ENCODE measurements at places on chromosomes 1 and 21. TPM values are rescaled to one million over a fixed set of nuclear protein-coding genes. Genes with fewer than 3 reads are reported as not detected.
A peak's percentile ranks its signal among the peaks of the same experiment; 100 is the strongest.

GRCh38 chr1:93888900-93889299 lies 9.9 kb upstream of the DNTTIP2 start:
- peak; percentile 69 for DNase-seq

- DNase-seq: no peak
Observed at GRCh38 chr1:24085546-24085945, 26.4 kb downstream of the MYOM3 start.

GRCh38 chr1:2151252-2151651 lies 43.3 kb downstream of the FAAP20 start:
- DNase-seq: no peak

DNA sequence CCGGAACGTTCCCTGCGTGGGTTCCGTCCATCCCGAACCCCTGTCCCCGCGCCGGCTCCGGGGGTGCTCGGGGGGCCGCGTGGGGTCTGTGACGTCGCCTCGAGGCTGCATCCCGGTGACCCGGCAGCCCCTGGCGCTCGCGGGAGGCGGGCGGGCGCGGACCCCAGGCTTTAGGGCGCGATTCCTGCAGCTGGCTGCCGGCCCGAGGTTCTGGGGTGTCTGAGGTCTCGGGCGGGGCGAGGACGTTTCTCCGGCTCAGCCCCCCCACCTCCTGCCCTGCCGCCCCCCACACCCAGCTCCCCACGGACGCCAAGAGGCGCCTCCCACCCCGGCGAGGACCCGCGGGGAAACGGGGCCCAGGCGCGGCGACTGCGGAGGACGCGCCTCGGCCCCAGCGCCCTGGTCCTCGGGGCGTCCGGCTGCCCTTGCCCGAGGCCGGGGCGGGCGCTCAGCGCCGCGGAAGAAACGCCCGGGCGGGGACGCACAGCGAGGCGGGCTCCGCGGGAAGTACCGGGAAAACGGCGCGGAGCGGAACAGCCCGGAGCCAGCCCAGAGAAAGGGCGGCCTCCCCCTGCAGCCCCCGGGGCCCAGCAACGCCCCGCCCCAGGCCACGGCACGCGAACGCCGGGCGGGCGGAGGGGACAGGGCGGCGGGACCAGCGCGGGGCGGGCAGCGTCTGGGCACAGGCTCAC lies 1.3 kb upstream of the PCBP3 start:
- no peak for DNase-seq

GRCh38 chr1:19204446-19205266 lies 5.4 kb downstream of the UBR4 start:
- no peak for DNase-seq

DNA sequence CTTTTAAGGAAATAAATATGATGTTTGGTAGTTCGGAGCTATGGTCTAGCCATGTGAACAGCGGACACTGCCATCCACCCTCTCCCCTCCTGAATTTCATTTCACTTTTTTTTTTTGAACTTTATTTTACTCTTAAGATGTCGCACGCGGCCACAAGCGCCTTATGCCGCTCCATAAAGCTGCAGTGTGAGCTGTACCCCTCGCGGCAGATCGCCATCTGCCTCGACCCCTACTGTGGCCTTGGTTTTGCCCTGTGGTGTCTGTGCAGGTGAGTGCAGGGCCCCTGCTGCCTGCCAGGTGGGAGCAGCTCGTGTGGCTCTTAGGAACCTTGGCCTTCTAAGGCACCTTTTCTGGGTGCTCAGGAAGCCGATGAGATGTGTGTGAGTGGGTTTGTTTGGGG lies 48.1 kb downstream of the S100B start:
- DNase-seq: no peak

DNA sequence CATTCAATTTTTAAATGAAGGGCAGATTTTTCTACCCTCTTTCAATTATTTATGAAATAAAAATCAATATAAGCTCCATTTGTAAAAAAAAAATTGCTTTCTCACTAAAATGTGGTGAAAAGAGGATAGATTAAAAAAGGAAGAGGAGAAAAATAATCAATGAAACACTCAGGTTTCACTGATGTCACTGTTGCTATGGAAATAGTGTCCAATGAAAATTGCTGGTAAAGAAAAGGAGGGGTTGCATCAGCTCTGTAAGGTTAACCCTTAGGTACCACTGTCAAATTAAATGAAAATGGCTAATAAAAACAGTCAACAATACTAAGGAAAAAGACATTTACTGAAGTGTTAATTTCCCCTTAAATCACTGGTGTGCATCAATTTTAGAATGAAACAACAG lies 91.6 kb upstream of the TTC39A start:
- no peak for DNase-seq

DNA sequence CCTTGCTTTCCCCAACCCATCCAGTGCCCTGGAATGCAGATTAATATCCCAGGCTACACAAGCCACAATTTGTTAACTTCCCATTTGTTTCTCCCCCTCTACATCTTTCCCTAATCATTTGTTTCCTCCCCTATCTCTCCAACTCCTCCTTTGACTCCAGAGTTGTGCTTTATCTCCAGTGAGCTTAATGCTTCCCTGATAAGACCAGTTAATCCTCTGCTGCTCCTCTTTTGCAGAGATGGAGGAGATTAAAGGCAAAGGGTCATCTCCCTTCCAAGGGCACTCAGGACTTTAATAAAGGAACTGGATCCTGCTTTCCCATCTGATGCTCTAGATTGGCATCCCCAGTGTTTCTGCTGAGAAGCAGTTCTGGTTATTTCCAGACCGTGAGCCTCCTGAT lies 7.1 kb downstream of the FAM78B start:
- DNase-seq: no peak

GRCh38 chr1:163770265-163770664 lies 448.5 kb downstream of the NUF2 start:
- DNase-seq: no peak

DNA sequence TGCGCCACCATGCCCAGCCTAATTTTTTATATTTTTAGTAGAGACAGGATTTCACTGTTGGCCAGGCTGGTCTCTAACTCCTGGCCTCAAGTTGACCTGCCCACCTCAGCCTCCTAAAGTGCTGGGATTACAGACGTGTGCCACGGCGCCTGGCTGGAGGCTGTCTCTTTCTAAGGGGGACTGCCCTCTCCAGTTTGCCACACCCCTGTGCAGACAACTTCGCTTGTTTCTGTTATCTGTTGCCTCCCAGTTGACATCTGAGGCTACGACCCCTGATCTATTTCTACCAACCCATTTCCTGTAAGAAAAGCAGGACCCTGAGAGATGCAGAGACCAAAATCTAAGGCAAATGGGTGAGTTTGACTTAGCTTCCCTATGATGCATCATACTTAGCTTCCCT lies 24.0 kb upstream of the VASH2 start:
- DNase-seq: no peak

DNA sequence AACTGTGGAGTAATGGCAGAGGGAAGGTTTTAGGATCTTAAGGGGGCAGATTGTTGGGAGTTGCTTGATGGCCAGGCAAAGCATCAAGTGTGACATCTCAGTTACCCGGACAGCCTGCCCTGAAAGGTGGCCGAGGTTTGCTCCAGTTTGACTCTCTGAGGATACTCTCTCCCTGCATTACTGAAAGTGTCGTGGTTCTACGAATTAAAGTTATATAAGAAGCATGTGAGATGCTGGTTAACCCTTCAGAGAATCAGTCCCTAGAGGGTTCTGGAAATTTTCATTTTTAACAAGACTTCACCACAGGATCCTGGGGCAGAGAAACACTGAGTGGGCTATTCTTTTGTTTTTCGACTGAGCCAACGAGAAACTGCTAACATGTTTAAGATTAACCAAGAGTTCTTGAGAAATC lies 689 bp upstream of the ZNF644 start:
- DNase-seq: no peak

DNA sequence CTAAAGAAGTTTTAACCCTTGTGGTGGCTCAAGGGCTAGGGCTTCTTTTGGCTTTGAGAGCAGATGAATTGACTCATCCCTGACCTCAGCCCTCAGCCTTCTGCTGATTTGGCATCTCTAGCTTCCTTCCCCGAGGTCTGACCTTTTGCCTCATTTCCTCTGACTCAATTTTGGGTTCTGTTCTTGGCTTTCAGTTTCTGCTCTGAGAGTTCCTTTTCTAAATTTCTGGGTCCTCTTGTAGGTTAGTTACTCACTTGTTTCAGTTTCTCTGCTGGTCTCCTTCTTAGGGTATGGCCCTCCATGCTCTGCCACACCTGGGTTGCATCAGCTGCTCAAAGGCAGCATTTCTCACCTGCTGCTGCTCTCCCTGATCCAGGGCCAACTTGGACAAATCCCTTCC lies 19.4 kb downstream of the PDE4B start:
- no peak for DNase-seq

DNA sequence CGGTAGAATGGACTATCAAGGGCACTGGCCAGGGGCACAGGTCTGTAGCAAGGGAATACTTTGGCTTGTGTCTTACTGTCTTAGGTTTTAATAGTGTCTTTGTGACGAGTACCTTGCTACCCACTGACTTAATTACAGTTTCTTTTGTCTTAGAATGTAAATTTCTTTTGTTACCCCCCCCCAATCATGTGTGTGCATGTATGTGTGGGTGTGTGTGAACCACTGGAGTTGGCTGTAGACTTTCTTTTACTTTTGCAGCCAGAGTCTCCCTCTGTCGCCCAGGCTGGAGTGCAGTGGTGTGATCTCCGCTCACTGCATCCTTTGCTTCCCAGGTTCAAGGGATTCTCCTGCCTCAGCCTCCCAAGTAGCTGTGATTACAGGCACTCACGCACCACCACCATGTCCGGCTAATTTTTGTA lies 61.8 kb upstream of the CLDN14 start:
- DNase-seq: no peak

GRCh38 chr21:32544697-32545096 lies 40.6 kb downstream of the TCP10L start:
- DNase-seq: no peak

GRCh38 chr1:213573648-213574009 lies 414.1 kb upstream of the PROX1 start:
- DNase-seq: no peak

DNA sequence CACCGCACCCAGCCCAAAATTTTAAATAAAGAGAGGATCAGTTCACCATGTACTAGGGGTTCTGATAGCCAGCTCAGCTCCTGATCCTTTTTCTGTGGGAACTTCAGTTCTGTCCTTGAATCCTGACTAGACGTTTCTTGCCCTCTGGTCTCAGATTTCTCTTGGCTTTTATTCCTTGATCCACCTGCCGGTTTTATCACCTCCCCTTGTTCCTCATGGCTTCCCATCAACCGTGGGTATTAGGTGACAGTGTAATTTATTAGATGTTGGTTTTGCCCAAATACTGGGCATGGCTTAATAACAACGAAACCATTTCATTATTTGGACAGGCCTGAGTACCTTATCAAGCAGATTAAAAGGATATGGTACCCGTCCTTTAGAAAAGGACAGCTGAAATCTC lies 22.5 kb downstream of the SLC45A1 start:
- no peak for DNase-seq

DNA sequence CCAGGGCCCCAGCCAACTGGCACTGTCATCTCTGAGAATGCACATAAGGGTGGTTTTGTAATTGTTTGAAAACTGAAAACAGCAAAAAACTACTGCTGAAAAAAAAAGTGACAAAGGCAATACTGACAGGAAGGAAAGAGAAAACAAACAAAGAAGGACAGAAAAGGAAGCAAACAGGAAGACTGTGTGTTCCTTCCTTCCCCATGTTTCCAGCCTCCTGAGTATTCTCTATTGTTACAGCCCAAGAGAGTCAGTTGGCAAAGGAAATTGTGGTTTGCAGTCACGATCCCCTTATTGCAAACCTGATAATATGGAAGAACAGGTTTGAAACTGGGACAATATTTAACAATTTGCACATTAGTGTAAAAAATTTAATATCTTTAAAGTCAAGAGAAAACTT lies 1177.6 kb downstream of the PLA2G4A start:
- DNase-seq: no peak

DNA sequence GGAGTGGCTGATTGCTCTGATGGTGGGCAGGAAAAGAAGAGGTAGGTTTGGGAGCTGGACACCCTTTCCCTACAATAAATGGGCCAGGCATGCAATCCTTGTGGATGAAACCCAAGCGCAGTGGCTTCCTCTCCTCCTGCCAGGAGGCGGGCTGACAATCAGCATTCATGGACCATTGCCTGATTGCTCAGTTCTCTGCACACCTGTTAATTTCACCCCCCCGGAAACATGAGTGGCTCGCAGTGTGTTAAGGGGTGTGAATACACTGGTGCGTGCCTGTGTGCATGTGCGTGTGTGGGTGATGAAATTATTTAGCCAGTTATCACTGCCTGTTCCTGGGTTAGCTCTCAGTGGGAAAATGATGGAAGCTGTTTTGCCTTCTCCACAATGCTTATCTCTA lies 310.7 kb downstream of the PCP4 start:
- no peak for DNase-seq

GRCh38 chr21:21156957-21157356 lies 158.7 kb downstream of the NCAM2 start:
- DNase-seq: no peak

GRCh38 chr1:158101927-158102326 lies 78.8 kb upstream of the CD1D start:
- DNase-seq: no peak

DNA sequence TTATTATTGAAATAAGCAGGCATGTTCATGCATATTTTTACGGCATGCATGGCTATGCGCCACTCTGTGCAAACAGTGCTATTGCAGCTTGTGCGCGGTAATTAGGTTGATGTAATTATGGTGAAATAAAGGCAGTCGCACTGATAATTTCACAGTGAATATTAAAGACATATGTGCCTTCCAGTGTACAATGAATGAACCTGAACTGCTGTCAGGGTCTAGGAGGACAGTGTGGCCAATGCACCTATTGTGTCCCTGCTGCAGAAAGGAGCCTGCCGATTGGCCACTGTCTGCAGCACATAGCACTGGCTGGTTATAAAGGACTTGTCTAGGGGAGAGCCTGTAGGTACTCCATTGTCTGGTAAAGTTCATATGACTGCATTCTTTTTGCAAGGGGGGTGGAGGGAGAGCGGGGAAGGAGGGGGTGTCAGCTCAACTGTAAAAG lies 340.4 kb downstream of the USP25 start:
- no peak for DNase-seq

ADCY10 gene
- total RNA-seq: 0.15 TPM

HIPK1 gene
- 65.8 TPM for total RNA-seq

SASS6 gene
- total RNA-seq: 3.3 TPM

CLCA4 gene
- not detected for total RNA-seq

RAB42 gene
- 1.4 TPM for total RNA-seq

SYT11 gene
- 3.5 TPM for total RNA-seq

CA14 gene
- 0.27 TPM for total RNA-seq

TNNI3K gene
- not detected for total RNA-seq

KDM5B gene
- total RNA-seq: 78.5 TPM

ITLN2 gene
- not detected for total RNA-seq

All from thyroid gland (tissue), 4 donors.